ENCODE measurements at places on chromosomes 16 and 17.

DNA sequence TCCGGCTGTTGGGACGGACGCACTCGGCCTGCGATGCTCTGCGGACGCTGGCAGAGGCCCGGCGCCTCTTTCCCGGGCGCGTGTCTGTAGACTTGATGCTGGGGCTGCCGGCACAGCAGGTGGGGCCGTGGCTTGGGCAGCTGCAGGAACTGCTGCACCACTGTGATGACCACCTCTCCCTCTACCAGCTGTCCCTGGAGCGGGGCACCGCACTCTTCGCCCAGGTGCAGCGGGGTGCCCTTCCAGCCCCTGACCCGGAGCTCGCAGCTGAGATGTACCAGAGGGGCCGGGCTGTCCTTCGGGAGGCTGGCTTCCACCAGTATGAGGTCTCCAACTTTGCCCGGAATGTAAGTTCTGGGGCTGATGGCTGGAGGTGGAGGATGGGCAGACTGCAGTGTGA lies 3.5 kb downstream of the RSAD1 start:
- DNase-seq: no peak

- no peak for DNase-seq
Measured at GRCh38 chr17:71113347-71113746, 944.0 kb downstream of the KCNJ2 start.

DNA sequence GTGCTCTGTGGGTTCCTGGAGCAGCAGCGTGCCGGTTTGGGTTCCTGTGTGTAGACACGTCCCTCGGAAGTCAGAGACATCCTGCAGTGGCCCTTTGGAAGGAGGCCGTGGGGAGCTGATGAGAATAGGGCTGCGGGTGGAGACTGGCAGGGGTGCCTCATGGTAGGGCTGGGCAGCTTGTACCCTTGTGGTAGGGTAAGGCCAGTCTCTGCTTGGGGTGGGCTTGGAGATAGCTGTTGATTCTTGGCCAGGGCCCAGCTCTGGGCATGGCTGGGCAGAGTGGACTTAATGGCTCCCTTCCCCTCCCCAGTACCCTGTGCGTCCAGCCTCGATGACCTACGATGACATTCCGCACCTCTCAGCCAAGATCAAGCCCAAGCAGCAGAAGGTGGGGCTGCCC lies 10.6 kb downstream of the POLR3E start:
- no peak for DNase-seq

DNA sequence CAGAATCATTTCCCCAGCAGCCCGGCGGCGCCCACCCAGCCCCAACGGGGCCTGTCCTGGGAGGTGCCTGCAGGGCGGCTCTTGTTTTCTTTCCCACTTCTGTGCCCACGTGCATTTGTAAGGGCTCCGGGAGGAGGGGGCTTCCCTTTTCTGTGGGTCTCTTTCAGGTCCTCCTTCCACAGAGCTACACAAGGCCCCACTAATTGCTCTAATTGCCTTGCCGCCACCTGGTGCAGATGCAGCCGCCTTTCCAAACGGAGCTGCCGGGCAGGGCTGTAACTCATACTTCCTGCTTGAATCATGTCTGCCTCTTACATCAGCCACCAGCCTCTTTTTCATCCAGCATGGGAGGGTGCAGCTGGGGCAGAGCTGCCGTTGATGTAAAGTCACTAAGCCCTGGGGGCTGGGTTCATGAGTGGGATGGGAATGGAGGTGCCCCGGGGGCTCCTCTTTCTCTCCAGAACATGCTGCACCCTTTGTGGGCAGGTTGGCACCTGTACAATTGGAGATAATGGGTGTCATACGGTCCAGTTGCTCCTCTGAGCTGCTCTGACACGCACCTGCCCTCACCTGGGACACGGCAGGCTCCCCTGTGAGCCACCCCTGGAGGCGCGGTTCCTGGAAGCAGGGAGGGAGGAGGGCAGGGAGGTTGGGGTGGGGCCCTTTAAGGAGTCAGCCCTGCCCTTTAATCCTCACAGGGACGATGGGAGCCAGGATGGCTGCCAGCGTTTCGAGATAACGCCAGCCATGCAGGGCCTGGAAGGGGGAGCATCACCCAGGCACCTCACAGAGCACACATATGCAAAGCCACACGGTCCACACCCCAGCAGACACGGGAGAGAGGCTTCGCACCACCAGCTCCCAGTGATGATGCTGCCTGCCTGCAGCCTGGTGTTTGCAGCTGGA lies 41.1 kb upstream of the KLHDC4 start:
- DNase-seq: peak; percentile 82

- DNase-seq: no peak
Measured at GRCh38 chr16:32116080-32116479, 137.0 kb upstream of the TP53TG3D start.

- peak; percentile 61 for DNase-seq
Measured at GRCh38 chr16:48608871-48609651, 919 bp downstream of the N4BP1 start.

GRCh38 chr17:65799869-65800268 lies 238.4 kb upstream of the AXIN2 start:
- DNase-seq: no peak

DNA sequence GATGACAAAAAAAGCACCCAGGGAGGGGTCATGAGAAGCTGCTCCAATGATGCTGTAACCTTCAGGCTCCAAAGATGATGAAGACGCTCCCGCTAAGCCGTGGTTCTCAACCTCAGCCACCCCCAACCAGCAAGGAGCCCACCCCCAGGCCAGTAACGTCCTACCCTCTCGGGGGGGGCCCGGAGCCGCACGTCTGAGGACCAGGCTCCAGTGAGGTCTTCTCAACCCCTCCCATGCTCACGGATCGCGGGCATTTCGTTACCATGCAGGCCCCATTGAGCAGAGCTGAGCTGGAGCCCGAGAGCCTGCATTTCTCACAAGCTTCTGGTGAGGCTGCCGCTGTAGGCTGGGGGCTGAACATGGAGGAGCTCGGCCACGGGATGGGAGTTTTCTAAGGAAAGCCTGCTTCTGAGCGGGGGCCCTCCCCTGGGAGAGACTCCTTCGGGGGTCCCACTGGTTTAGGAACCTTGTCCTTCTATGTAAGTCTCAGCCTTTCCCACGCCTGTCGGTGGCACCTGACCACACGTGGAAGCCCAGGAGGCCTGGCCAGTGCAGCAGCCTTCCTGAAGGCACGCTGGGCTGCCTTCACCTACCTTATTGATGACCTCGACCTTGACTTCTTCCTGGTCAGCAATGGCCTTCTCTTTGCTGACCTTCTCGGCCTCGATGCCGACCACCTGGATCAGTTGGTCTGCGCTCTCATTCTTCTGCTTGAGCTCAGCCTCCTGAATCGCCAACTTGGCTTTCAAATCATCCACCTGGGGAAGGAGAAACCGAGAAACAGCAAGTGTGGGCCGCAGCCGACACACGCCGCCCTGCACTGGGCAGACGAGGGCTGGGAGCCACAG lies 82.7 kb downstream of the PGS1 start:
- DNase-seq: no peak
